Naive thymus-derived CD8-positive, alpha-beta T cell (primary cell): ENCODE measurements at places on chromosomes 6 and 20.

- DNase-seq: no peak
These were observed 38.5 kb downstream of the KCNQ2 start for GRCh38 chr20:63433756-63434531.

DNA sequence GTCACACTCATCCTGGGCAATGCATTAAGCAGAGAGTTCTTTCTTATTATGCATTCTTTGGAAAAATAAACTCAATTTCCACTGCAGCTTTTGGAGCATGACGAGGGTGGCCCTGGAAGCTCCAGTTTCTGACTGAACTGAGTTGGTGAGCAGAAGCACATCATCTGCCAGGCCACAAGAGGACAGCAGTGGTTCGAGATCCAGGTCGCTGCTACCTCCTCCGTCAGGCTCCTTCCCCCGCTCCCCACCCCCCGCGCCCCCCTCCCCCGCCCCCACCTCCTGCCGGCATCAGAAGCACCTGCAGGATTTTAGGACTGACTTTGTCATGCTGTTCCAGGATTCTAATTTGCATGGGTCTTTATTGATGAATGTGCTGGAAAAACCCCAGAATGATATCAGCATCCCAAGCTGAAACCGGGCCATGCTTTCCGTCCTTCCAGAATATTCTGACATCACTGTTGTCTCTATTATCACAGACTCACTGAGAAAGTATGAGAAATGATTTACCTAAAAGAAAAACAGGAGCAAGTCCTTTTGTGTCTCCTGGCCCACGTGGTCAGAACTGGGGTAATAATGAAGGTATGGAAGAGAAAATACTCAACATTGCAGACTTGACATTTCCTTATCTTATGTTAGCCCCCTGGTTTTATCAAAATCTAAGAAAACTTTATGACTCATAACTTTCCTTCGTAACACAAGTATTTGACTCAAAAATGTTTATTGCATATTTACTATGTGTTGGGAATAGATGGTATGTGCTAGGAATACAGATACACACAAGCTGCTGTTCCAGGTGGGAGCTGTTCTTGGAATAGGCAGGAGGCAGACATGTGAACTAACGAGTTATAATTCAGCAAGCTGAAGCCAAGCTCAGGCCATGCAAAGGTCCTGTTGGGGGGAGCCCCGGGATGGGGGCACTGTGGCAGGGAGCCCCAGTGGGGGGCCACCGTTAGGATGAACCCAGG is 220.2 kb upstream of the EXOC2 start:
- no peak for DNase-seq

DNA sequence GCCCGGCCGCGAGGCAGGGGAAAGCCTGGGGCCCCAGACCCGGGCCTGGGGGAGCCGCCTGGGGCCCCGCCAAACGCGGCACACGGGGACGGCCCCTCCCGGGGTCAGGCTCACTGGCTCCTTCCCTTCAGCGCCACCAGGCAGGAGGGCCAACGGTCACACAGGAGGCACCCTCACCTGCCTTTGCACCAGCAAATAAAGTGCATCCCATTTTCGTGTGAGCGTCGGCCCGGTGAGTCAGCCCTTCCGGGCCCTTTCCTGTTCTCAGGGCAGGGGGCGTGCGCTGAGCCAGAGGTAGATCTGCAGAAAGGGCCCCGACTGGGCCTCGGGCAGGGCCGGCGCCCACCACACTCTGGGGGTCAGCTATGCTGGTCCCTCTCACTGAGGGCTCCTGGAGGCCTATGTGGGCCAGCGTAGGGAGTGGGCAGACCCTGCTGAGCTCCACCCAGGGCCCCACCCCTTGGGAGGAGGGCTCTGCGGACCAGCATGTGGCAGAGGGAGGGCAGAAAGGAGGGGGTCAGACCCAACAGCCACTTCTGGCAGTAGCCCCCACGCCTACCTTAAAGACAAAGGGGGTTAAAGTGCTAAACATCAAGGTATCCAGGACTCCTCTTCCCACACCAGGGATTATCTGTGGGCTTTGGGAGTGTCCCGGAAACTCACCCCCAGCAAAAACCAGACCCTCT is 931 bp upstream of the UCKL1 start:
- no peak for DNase-seq

DNA sequence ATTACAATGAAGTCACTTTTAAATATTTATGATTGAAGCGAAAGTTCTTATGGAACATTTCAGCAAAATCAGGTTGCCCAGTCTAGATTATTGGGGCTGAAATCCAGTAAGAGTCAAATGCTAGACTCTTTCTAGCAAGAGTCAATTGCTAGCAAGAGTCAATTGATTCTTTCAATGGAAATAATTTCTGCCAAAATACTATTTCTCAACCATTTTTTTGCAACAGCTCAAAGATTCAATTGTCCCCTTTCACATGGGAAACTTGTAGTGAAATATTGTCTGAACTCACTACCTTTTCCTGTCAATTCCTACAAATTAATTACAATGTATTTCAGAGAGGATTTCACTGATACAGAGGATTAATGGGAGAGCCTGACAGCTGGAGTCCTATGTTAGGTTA is 78.3 kb downstream of the MAP7 start:
- DNase-seq: no peak

DNA sequence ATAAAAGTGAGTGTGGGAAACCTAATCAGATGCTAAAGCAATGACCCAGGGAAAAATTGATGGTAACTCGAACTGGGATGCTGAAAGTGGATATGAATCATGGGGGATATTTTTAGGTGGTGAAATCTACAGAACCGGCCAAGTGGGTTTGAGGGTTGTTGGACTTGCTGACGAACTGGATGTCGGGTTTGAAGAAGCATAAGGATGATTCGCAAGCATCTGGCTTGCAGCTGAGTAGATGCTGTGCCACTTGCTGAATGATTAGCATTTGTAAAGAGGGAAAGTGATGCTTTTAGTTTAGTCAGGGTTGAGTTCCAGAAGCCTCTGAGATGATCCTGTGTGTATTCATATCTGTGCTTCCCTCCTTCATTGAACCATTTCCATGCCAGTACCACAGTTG is 54.9 kb downstream of the UBR2 start:
- no peak for DNase-seq

DNA sequence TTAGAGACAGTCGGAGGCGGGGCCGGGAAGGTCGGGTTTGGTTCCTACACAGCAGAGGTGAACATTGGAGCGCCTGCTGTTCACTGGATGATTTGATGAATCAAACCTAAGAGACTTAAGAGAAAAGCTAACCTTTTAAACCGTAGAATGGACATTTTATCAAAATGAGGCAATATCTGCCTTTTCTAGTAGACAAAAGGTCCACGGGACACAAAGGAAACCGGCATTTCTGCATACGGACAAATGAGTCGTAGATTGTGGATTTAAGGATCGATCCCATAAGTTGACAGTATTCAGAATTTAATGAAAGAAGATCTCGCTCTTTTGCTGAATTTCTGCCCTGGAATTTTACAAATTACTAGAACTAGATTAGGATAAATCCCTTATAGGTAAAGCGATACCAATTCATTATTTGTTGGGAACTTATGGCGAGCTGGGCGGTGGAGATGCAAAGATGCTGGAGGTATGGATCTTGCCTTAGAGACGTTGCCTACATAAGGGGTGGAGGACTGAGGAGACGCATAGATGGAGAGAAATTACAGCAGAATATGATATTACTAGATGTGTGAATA is 400 bp downstream of the PAK1IP1 start:
- DNase-seq: no peak

DNA sequence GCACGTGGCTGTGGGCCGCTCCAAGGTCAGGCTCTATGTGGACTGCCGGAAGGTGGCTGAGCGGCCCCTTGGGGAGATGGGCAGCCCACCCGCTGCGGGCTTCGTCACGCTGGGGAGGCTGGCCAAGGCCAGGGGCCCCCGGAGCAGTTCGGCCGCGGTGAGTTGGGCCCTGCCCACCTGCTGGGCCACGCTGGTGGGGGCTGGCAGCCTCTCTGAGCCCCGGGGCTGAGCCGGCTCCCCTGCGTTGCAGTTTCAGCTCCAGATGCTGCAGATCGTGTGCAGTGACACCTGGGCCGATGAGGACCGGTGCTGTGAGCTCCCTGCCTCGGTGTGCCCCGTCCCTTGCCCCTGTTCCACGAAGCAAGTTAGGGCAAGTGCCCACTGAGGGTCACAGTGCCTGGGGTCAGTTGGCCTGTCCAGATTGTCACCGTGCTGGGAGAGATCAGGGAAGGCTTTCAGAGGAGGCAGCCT is 27.1 kb downstream of the COL20A1 start:
- no peak for DNase-seq

DNA sequence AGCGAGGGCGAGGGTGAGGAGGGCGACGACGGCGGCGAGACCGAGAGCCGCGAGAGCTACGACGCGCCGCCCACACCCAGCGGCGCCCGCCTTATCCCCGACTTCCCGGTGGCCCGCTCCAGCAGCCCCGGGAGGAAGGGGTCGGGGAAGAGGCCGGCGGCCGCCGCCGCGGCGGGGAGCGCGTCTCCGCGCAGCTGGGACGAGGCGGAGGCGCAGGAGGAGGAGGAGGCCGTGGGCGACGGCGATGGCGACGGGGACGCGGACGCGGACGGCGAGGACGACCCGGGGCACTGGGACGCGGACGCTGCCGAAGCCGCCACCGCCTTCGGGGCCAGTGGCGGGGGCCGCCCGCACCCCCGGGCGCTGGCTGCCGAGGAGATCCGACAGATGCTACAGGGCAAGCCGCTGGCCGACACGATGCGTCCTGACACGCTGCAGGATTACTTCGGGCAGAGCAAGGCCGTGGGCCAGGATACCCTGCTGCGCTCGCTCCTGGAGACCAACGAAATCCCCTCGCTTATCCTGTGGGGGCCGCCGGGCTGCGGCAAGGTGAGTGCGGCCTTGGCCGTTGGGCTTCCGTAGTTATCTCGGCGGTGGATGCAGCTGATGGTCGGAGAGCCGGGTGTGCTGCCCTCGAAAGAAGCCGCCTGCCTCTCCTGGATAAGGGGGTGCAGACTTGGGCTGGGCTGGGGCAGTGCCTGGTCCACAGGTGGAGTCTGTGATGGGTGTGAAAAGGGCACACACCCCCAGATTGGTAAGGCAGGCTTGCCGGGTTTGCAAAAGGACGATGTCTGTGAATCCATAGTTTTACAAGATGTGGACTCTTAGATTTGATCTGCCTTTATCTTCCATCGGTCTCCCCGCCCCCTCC is 938 bp downstream of the WRNIP1 start:
- DNase-seq: no peak

- no peak for DNase-seq
These were observed 98.0 kb upstream of the JARID2 start for GRCh38 chr6:15147827-15148226.

GRCh38 chr20:5933802-5934436 is 16.4 kb downstream of the TRMT6 start:
- no peak for DNase-seq

- no peak for DNase-seq
These were observed 17.9 kb downstream of the EDN3 start for GRCh38 chr20:59318201-59318790.

- DNase-seq: no peak
These were observed 35.2 kb upstream of the MLN start for GRCh38 chr6:33838983-33839382.

DNA sequence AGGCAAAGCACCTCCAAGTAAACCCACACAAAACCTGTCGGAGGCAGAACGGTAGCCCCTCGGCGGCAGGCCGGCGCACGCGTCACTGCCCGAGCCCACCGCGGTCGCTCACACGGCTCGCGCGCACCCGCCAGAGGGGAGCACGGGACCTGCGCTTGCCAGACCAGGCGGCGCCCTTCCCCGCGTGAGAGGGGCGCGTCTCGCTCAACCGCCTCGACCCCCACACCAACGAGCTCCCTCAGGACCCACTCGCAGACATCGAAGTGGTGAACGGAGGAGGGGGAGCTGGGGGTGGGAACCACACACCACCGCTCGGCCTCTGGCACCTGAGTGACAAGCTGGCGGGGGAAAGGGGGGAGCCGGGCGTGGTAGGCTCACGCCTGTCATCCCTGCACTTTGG is 1513.4 kb upstream of the DEFB115 start:
- no peak for DNase-seq

- DNase-seq: no peak
These were observed 636.5 kb upstream of the PTCHD4 start for GRCh38 chr6:48747471-48747870.

GRCh38 chr20:1477896-1478490 is 11.3 kb upstream of the NSFL1C start:
- DNase-seq: no peak

DNA sequence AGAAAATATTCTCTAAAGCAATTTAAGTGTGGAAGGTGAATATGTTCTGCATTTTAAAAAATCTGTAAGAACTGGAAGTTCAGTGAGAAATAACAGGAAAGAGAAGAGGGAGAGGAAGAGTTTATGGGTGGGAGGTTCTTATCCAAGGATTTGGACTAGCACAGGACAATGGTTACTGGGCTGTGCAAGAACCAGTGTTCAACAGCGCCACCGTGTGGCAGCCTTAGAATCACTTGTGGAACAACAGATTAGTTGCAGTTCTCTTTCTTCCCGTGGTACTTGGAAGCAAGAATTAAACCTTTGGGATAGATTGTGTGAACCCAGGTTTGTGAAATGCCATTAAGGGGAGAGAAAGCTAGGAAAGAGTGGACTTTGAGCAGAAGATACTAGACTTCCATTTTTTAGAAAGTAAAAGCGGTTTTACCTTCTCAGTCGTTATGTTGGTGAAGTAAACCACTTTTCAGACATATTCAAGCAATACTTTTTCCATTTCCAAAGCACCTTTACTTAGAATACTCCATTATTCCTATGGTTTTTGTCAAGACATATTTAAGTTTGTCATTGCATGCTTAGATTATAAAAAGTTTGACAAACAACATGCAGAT is 436.7 kb downstream of the RNF144B start:
- DNase-seq: peak; percentile 1
